ENCODE measurements at places on chromosomes 4 and X.

DNA sequence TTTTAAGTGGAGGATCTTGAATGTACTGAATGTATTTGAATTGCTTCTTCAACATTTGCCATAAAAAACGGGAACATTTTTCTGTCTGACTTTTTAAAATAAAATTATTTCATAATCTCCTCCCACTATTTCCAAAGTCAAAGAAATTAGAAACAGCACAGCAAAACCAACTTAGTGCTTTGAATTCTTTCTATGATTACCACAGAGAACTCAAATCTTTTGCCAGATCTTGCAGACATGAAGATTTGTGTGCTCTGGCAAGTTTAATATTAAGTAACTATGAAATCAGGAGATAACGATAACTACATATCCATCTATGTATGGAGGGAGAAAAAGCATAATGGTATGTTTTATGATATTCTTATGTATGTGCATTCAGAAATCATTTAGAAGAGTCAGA is 982.2 kb downstream of the PCDH7 start:
- DNase-seq: no peak

DNA sequence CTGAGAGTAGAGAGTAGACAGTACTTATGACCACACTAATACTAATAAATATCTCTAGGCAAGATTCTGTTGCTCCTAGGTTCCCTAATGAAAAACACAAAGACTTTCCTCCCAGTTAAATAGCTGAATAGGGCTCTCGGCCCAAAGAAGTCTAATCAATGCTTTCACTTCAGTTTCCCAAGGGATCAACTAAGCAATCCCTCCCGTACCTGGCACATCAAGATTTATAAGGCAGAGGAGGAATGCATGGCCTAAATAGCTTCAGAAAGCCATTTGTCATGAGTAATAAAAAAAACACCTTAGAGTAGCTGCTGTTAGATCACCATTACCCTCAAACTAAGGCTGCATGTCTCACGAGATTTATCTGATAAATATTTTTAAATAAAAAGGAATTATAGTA is 56.8 kb upstream of the EXOC1L start:
- no peak for DNase-seq

DNA sequence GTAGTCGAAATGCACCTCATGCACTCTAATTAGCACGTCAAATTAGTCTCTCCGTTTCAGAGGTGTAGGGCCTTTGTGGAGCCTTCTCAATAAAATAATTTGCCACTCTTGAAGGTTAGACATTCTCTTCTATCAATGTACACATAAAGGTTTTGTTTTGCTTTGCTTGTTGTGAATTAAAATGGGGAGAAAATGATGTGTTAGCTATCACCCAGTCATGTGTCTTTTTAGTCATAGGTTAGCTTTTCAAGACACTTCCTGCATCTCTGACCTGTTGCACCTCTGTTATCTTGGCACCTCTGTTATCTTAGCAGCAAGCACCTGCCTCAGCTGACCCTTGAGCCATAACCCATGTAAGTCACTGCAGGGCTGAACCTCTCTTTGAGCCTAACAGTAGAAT is 936 bp downstream of the TMEM144 start:
- no peak for DNase-seq

- no peak for DNase-seq
Observed at GRCh38 chrX:51487960-51488267, 8.5 kb downstream of the NUDT11 start.

- no peak for DNase-seq
Observed at GRCh38 chr4:12165616-12166015, 736.9 kb upstream of the HS3ST1 start.

- DNase-seq: no peak
Observed at GRCh38 chrX:41799661-41800060, 75.7 kb downstream of the GPR82 start.

DNA sequence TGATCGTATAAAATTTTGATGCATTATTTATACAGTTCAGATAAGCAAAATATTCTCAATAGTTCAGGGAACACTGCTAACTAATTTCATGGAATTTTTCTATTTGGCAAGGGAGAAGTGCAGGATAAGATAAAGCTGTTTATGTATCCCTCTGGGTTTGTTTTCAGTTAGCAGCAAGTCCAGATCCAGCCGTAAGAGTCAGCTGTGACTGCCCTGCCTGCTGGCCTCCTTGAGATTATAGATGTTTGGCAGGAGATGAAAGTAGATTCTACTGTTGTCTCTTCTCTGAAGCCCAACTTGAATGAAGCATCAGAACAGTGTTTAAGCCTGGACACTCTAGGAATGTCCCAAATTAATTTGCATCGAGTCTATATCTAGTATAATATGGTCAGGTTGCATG is 29.5 kb downstream of the ANTXR2 start:
- no peak for DNase-seq

DNA sequence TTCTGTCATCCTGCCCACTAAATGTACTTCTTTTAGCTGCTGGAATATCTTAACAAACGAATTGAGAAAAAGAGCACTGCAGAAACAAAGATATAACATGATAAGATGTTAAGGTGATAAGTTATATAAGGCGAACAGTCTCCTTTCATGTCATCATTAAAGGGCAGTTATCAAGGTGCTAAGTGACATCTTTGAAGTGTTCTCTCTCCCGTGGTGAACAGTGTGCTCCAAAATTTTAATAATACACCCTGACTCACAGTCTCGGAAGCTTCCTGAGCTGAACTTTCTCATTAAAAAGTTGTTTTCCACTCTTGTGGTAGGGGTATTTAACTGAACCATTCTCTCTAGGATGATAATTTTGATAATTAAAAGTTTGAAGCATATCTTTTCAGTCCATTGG is 61.6 kb downstream of the PLS3 start:
- no peak for DNase-seq

GRCh38 chrX:17053502-17053901 is 107.0 kb downstream of the REPS2 start:
- no peak for DNase-seq

DNA sequence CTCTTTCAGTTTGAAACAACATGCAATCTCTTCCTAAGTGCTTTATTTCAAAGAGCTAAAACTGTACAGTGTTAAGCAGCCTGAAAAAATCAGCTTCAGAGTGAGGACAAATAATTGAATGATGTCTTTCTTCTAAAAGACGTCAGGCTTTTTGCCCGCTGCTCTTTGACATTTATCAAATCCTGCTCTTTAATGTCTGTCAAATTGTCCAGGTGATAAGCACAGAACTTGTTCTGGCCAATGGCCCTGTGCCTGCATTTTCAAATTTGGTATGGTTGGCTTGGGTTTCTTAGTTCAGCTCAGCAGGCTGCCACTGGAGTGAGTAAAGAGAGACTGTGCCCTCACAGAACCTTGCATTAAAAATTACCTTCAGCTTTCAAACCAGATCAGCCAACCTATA is 712.9 kb upstream of the LCORL start:
- no peak for DNase-seq

- no peak for DNase-seq
Observed at GRCh38 chr4:160353548-160353947, 1250.7 kb downstream of the RAPGEF2 start.

- no peak for DNase-seq
Observed at GRCh38 chrX:87728024-87728423, 210.4 kb downstream of the KLHL4 start.

DNA sequence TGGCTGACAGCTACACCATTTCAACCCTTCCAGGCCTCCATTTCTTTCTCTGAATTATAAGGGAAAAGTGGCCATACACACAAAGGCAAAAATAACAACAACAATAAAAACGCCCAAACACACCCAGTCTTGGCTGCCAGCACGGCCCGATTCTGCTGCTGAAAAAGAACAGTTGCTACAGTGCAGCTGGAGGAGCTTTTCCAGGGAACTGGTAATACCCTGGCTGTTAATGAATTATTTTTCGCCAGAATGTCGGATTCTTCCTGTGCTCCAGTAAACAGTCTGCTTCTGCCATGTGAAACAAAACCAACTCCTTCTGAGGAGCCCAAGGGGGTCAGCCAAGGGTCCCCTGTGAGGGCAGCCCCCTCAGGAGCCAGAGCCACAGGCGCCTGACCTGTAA is 6.6 kb downstream of the RAI2 start:
- no peak for DNase-seq

DNA sequence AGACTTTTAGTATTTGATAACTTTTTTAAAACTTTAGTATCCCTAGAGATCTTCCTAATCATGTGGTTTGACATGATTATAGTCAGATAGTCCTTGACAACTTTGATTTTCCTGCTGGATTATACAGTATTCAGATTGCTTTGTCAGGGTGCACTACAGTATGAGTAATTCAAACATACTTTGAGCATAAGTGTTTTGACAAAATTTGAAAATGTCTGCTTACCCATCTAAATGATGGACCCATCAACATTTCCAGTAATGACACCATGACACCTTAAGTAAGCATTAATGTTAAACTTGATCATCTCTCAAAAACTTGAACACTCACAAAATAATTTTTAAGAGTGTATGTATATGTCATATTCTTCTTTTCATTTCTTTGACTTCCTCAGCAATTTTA is 514.5 kb upstream of the SMIM31 start:
- no peak for DNase-seq

GRCh38 chr4:35970366-35970960 is 273.9 kb downstream of the ARAP2 start:
- DNase-seq: no peak

DNA sequence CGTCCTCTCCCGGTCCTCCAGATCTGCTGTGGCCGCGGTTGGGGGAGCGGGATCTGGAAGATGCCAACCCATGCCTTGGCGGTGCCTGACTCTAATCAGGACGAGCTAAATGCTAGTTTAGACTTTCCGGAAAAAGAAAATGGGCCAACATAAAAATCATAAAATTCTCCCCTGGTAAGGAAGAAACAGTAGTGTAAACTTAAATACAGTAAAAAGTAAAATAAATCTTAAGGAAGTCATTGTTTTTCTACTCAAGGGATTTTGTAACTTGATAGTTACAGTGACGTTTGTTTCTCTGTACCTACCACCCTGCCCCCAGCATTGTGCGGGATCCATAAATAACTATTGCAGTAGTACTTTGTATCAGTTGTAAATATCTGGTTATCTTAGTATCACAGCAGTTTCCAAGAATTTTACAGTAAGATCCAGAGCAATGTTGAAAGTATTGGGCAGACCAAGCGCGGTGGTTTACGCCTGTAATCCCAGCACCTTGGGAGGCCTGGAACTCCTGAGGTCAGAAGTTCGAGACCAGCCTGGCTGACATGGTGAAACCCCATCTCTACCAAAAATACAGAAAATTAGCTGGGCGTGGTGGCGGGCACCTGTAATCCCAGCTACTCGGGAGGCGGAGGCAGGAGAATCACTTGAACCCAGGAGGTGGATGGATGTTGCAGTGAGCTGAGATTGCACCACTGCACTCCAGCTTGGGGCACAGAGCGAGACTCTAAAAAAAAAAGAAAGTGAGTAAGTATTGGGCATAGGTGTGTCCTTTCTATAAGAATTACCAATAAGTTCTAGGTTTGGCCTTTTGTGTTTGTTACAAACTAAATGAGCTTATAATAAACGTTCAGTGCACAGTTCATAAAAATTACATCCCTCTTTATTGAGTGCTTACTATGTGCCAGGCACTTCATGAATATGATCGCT is 1.0 kb upstream of the PLA2G12A start:
- DNase-seq: no peak

DNA sequence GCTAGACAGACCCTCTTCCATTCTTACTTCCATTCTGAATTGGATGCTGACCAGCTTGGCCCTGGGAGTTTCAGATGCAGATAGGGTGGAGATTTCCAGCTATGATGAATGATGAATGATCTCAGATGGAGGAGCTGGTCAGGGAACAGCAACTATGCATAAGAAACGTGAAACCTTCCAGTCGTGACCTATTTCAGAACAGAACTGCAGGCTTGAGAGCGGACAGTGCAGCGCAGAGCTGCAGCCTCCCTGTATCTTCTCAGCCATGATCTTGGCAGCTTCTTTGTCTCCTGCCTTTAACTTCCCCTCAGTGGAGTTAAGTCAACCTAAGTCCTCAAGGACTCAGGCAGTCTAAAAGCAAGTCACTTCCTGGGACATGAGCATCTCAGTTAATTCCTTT is 43.3 kb upstream of the HAND2 start:
- DNase-seq: no peak

DNA sequence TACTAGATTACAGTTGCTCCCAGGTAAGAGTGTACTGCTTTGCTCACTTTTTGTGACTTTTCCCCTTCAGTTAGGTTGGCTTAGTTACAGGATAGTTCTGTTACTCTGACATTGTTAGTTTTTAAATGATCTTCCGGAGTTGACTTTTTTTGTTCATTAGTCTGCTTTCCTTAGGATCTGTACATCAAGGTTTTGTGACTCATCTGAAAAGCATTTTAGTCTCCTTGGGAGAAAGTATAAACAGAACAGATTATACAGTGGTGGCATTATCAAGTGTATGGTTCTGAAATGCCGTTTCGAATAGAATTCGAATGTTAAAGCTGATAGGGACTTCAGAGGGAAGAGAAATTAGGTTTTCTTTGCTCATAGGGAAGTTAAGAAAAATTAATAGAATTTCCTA is 63.3 kb downstream of the USP9X start:
- DNase-seq: no peak
